Fibroblast of skin of left biceps (primary cell): ENCODE measurements at places on chromosomes 7 and 10.

DNA sequence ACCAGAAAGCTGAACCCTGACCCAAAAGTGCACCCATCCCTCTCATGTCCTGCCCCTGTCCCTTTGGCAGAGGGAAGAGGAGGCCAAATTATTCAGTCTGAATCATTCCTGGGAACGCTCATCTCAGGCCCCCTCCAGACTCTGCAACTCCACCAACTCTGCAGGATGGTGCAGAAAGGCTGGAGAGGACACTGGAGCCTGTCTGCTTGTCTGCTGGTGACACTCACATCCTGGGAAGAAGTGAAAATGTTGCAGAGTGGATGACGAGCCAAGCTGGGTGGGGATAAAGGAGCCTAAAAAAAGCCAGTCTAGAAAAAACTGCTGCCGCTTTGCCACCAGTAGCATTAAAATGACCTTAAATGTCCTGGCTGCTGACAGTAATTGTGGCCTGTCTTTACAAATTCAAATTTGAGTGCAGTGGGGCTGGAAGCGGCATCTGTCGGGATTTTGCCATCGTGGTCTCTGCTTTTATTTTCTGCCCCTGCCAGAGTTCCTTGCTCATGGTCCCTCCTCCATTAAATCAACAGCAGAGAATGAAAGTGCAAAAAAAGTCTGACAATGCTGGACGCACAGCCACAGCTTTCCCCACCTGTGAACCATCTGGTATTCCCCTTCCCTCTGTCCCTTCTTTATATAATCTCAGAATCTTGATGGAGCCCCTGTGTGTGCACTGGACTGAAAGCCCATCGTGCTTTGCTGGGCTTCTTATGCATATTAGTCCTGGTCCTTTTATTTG, 63.9 kb downstream of the STK17A start:
- DNase-seq, result no peak

- no peak for DNase-seq
These were observed 651 bp downstream of the AFAP1L2 start for GRCh38 chr10:114403541-114404161.

GRCh38 chr7:101848208-101848951, 31.0 kb downstream of the CUX1 start:
- DNase-seq, result no peak

DNA sequence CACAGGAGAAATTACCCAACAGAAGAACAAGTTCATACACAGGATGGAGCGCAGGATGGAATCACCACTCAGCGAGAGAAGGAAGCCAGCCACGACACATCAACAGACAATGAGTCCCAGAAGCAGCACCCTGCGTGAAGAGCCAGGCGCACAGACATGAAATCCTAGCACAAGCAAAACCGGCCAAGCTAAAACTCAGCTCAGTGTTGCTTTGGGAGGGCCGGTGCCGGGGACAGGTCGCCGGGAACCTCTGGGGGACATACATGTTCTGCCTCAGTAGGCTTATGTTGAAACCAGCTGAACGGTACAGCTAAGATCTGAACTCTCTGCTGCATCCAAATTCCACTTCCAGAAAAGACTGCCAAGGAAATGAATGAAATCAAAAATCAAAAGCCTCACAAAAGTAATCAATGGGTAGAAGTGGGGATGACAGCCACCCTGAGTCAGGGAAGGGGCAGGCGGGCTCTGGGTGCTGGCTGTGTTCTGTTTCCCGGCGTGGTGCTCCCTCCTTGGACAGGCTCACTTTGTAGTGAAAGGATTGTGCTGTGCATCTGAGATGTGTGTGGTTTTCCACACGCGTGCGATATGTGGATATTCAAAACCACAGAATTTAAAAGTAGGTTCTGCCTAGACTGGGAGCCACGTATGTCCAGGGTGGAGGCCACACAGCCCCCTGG, 114.7 kb downstream of the PDGFA start:
- no peak for DNase-seq

- no peak for DNase-seq
These were observed 186.9 kb upstream of the ADO start for GRCh38 chr10:62617652-62618051.

DNA sequence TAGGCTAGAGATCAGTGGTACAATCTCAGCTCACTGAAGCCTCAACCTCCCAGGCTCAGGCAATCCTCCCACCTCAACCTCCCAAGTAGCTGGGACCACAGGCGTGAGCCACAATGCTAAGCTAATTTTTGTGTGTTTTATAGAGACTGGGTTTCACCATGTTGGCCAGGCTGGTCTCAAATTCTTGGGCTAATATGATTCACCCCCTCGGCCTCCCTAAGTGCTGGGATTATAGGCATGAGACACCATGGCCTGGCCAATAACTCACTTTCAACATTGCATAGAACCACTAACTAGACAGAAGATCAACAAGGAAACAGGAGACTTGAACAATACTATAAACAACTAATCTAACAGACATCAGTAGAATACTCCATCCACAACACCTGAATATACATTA, 191.7 kb downstream of the LRRN3 start:
- no peak for DNase-seq

- no peak for DNase-seq
These were observed 535.2 kb downstream of the GRID1 start for GRCh38 chr10:85831422-85831821.

DNA sequence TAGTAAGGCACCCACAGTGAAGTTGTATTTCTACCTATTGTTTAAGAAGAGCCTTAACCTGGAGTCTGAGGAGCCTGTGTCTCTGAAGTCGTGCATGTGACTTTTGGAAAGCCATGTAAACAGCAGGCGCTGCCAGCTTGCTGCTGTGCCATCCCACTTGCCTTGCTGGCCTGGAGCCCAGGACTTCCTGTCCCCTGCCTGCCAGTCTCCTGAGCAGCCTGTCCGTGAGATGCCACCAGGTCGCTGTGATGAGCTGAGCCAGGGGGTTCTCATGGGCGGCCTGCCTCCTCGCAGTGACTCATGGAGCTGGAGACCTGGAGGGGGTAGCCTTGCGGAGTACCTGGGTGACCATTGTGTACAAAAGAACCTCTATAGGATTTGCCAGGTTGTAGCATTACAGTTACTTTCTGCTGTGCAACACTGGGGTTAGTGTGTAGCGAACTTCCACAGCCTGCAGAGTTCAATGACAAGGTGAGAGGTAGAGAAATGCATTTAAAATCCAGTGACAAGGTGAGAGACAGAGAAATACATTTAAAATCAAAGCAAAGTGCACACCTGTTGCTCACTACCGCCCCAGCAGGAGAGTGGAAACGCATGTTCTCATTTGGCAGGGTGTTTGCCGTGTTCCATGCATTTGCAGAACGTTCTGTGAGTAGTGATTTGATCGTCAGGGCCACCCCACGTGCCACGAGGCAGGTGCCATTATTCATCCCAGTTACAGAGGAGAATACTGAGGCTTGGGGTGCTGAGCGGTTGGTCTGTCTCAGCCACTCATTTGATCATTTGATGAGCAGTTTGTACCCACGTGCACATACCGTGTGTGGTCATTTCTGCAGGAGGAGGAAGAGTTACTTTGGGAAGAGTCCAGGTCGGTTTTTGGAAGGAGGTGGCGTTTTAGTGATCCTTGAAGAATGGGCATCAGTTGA, 36.6 kb upstream of the BHLHA15 start:
- DNase-seq, result no peak

DNA sequence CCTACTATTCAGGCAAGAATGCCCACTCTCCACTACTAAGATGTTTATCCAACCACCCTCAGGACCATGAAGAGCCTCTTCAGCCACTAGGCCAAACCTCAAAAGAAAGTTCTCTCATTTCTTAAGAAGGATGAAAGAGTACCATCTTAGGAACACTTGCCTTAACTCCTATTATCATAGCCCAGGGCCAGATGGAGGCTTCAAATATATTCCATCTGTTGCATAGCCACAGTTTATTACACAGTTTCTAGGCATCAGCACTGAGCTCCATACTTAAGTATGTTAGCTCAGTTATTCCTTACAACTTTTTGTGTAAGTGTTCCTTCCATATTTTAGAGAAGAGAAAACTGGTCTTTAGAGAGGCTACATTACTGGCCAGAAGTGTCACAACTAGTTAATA, 37.4 kb upstream of the YAE1 start:
- no peak for DNase-seq

GRCh38 chr10:62614389-62615157, 189.9 kb upstream of the ADO start:
- no peak for DNase-seq

DNA sequence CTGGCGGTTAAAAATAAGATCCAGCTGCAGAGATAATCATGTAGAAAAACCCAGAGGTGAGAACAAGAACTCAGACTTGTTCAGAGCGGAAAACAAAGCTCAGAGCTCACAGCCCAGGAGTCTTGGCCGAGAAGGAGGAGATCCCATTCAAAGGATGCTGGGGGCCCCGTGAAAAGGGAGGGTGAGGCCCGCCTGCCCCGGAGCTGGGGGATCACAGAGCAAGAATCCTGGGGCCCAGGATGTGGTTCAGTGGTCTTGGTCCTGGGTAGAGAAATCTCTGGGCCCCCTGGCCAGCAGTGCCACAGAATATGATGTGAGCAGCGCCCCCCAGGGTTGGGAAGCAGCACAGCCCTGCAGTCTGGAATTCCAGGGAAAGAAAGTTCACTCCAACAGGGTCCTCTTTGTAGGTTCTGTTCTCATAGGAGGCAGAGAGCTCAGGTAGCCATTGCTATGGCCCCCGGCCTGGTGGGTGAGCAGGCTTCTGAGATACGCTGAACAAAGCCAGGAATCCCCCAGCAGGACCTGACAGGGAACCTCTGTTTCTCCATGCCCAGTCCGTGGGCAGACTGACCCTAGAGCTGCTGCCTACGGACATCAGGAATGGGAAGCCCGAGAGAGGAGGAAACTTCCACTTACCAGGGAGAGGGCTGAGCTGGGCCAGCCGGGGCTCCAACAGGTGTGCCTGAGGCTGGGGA, 77.7 kb upstream of the GNA12 start:
- DNase-seq, result no peak

DNA sequence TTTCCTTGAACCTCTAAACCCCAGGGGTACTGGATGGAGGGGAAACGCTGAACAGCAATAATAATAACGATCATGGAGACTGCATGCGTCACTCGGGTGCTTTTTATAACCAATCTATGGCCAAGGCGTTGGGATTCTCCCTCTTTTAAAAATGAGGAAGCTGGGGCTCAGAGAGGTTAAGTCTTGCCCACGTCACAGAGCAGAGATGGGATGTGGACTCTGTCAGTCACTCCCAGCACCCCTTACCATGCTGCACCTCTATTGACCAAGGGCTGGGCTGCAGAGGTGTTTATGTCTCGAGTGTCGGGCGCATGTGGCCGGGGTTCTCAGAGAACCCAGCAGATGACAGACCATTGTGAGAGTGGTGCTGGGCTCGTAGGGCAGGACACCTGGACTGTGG, 129.9 kb downstream of the CDH23 start:
- no peak for DNase-seq

DNA sequence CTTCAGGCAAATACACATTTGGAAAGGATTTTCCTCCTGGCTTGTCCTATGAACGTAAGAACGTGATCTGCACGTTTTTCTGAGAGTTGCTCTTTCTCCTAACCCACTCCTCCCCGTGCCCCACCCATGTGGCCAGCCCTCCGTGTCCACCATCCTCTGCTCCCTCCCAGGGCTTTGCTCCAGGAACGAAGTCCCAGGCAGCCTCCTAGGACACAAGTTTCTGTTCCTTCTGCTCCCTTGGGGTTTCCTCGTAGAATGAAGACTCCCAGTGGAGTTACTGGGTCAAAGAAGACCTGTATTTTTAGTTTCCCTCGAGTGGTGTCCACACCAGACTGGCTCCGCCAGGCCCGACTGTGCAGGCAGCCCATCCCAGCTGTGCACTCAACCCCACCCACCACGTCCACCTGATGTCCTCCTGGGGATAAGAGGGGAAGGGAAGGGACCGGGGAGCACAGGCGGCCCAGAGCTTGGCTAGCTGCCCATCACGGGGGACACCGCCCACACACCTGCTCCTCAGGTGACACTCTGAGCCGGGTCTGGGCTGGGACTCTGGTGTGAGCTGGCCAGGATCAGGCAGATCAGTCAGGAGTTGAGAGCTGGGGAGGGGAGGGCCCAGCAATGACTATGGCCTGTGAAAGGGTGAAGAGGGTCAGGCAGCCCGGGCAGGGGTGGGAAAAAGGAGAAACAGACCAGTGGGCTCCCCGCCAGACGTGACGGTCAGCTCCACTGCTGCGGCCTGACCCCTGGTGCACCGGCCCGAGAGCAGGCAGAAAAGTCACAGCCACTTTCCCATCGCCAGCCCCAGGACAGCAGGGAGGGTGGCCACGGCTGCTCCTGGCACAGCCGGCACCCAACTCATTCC, 54.3 kb upstream of the PPP2R2D start:
- no peak for DNase-seq

GRCh38 chr10:51815723-51816122, 116.3 kb upstream of the CSTF2T start:
- no peak for DNase-seq

DNA sequence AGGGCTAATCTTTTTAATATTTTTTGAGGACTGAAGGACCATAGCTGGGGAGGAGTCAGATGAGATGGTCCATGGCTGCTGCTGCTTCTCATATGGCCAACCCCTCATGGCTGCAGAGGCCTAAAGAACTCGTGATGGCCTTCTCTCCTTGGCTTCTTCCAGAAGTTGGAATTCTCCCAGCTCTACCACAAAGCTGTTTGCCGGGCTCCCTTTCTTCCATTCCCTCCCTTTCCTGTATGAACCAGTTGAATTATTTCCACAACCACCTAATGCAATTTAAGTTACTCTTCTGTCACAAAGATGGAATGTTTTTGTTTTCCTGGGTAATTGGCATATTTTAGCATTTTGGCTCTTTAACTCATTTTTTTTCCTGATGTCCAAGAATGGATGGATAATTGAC, 80.7 kb downstream of the PHTF2 start:
- DNase-seq, result no peak

GRCh38 chr7:134901389-134902020, 84.8 kb upstream of the AGBL3 start:
- DNase-seq, result no peak

GRCh38 chr7:15603124-15603523, 41.3 kb upstream of the AGMO start:
- no peak for DNase-seq

GRCh38 chr10:21526860-21527597, 1.5 kb upstream of the SKIDA1 start:
- no peak for DNase-seq

DNA sequence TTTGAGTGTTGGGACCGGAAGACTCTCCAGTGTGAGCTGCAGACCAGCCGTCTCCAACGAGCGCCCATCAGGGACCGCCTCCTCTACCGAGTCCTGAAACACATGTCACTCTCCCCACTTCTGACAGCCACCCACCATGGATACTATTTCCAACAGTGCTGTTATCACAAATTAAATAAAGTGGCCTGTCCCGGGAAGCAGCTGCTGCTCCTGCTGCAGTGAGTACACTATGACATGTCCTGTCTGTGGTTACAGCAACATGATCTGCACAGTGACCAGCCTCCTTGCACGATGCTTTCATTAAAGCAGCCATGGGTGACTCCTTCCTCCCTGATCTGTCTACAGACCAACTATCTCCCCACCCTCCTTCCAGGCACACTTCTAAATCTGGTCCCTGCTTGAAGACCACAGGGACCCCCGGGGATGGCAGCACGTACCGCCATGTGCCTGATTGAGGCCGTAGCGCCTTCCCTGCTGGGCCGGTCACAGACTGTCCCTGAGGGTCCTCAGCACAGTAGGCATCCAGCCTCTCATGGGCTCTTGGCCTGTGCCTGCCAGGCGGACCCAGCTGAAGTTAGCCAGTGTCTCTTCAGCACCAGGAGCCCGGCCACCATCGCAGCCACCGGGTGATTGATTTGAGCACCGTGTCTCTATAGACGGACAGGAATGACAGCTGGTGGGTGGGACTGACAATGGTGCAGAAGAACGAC, 58.8 kb downstream of the TCERG1L start:
- no peak for DNase-seq

- DNase-seq, result no peak
These were observed 261.9 kb downstream of the GRID1 start for GRCh38 chr10:86104611-86105145.
